ENCODE measurements at places on chromosomes 7 and 10.

- DNase-seq, result no peak
Observed at GRCh38 chr10:98411166-98411565, 3.8 kb downstream of the PYROXD2 start.

GRCh38 chr10:19578571-19578970 is 237.7 kb upstream of the PLXDC2 start:
- no peak for DNase-seq

DNA sequence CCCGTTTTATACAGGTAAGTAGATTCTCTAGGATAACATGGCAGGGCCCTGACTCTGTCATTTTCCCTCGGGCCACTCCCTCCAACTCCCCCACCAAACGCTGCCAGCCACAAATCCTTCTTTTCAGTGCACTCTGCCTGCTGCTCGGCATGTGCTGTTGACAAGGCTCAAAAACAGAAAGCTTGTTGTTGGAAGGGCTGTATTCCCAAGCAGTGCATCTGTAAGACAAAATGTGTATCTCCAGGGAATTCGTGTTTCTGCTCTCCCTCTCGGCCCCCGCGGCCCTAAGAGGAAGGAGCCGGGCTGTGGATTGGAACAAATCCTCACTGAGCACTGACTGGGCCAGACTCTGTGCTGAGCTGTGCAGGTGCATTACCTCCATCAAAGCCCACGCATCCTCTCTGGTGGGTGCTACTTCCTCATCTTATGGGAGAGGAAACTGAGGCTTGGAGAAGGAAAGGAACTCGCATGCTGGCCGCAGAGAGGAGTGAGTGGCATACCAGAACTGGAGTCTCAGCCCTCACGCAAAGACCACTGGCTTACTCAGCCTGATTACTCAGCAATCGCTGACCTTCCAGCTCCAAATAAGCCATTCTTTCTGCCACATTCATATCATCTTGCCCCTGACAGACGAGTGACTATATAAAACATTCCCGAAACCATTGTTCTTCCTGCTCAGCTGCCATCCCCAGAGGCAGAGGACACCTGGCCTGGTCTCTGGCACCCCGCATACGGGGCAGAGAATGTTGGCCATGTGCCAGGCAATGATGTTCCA is 33.5 kb upstream of the ENO4 start:
- peak; percentile 18 for DNase-seq

- DNase-seq, result no peak
Observed at GRCh38 chr7:24536682-24537081, 36.6 kb upstream of the PALS2 start.

DNA sequence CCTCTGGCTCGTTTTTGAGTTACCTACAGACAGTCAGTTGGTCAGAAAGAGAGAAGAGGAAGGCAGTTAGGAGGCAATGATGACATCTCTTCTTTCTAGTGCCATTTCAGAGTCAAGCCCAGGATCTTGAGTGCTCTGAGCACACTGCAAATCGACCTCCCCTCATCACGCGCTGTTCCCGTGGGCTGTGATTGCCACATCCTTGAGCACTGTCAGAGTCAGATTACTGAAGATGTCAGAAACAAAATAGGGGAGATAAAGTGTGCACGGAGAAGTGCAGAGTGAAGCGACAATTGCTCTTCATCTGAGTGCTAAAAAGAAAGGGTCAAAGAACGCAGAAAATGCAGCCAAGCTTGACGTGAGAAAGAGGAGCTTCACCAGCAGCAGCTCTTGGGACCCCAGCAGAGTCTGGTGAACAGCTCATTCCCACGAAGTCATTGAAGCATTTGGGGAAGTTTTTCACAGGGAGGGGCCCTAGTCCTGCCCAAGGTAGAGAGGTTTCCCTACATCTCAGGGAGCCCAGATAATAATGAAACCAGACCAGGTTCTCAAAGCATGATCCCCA is 661.7 kb upstream of the AUTS2 start:
- peak; percentile 6 for DNase-seq

DNA sequence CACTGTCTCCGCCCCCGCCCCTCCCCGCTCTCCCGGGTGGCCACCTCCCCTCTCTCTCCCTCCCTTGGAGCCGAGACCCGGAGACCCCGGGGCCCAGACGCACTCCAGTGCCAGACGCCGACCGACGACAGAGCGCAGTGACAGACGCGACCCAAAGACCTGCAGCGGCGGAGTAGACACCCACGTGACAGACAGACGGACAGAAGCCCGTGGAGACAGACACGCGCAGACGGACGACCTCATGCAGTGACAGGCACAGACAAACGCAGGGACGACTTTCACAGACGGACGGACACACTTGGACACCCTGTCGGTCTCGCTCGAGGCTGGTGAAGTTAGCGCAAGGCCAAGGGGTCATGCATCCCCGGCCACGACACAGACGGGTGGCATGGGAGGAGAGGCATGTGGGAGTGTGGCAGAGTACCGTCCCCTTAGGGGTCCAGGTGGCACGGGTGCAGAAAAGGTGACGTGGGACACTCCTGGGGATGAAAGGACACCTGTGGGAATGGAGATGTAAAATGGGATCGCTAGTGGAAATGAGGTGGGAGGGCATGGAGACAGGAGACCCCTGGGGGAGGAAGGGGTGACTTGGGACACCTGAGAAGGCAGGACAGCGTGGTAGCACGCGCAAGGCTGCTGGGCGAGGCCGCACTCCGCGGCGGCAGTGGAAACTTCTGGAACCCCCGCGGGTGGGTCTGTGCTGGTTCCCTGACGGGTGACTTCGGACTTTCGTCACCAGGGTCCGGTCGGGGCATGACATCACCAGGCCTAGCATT is 456 bp upstream of the ACHE start:
- DNase-seq, result no peak

- DNase-seq, result peak; percentile 62
Observed at GRCh38 chr7:43674559-43675436, 54.5 kb downstream of the COA1 start.

GRCh38 chr7:128790315-128791041 is 1.3 kb upstream of the CCDC136 start:
- no peak for DNase-seq

DNA sequence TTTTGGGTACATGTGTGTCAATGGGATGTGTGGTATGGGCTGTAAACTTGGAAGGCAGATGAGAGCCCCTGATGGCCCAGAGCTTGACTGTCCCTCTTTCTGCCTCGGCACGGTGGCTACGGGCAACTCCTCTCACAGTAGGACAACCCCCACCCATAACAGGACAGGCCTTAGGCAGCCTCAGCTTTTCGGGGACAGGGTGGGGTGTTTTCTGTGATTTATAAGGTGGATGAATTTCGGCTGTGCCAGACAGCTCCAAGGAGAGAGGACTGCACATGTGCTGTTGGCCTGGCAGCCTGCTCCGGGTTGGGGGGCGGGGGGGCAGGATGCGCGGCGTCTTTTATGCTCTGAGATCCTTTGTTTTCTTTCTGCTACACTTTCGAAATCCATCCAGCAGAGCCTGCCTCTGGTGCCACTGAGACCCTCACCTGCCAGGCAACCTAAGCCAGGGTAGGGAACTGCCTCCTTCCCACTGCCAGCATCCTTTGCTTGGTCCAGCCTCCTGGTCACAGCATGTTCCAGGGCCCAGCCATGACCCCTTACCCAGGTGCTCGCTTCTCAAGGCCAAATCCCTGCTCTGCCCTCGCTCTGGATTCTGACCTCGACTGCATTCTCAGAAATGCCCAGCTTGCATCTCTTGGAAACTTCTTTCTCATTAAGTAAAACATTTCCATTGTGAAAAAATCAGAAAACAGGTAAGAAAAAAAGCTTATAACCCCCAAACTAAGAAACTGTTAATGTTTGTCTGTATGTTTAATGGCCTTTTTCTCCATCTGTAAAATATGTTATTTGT is 15.4 kb upstream of the BTBD16 start:
- DNase-seq, result no peak

GRCh38 chr7:16875861-16876260 is 5.9 kb downstream of the AGR3 start:
- DNase-seq, result no peak

- DNase-seq, result no peak
Observed at GRCh38 chr10:46542567-46543465, 13.6 kb downstream of the GPRIN2 start.

- DNase-seq, result no peak
Observed at GRCh38 chr7:86788948-86789347, 145.2 kb downstream of the GRM3 start.

DNA sequence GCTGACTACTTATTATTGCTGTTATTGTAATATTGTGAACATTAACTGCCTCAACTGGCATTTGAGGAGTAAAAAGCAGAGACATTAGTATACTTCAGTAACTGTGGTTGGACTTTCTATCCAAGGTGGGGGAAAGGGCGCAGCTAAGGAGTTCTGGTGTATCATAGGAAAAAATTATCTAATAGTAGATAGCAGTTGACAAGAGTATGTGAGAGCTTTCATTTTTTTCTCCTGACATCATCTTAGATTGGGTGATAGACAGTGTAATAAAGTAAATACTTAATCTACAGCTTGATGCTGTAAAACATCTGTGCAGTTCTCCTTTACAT is 68.9 kb downstream of the PHTF2 start:
- no peak for DNase-seq

DNA sequence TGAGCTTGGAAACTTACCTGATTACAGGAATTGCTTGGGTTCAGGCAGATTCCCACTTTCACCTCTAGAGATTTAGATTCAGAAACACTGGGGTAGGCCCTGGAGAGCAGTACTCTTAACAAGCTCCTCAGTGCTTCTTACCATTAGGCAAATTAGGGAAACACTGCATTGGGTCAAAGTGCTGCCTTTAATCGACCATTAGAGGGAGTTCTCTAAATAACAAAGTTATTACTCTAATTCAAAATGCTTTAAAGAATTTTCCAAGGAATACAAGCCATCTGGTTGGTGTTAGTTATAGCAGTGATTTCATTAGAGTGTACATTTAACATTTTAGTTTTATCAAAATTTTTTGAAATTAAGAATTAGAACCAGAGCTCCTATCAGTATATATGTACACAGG is 324.5 kb downstream of the GFRA1 start:
- no peak for DNase-seq

GRCh38 chr10:125482637-125483036 is 200.3 kb downstream of the TEX36 start:
- no peak for DNase-seq

DNA sequence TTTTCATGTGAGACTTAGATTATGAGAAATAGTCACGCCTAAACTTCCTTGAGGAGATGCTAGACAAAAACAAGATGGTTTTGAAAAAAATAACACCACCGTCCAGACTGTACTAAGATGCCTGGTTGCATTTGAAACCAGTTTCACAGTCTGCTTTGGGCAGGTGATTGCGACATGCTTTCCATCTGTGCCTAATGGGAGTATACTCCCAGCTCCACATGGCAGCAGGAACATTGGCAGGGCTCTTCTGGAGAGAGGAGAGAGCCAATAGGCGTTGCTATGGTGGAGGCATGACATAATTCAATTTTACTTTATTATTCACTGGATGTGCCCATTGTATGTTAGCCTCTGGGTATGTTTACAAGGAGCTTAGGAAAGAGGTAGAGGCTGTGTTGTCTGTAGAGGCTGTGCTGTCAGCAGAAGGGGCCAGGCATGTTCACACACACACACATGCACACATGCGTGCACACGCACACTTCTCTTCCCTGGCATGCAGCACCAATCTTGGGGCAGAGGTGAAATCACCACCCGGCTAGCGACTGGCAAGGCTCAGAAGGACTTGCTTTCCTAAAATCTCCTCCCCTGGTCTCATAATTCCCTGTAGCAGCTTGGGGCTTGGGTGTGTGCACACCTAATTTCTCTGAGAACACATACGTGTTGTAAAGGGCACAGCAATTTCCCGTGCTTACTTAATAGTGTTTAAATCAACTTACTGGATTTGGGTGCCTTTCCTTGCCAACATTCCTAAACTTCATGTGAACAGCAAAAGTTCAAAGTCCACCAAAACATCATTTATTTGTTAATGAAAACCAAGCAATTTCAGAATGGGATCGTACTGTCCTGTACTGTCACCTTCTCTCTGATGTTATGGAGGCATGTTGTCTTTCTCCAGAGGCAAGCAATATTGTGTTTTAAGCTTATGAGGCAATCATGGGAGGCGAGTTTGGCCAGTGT is 162.1 kb downstream of the TCF7L2 start:
- no peak for DNase-seq
